ENCODE measurements at places on chromosomes 1 and 21.

DNA sequence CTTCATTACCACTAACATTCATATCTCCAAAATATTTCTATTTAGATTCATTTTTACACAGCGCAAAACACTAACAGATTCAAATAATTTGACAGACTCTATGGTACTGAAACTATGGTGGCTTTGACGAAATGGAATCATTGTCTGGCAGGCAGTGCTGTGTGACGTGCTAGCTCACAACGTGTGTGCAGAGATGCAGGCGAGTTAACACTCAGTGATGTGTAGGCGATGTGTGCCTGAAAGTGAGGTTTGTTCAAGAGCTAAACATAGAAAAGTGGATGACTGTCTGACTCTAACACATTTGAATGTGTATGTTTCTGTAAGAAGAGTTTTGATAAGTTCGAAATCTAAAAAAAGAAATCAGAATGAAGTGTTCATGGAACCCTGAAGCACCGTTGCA lies 97.7 kb downstream of the RYR2 start:
- DNase-seq, result no peak
- H3K36me3 ChIP-seq, result no peaks in the 10 kb centered on the region
- no peak overlapping the region for H3K27ac ChIP-seq
- H3K27me3 ChIP-seq, result no peaks in the 10 kb centered on the region
- no peaks in the 10 kb centered on the region for H3K4me1 ChIP-seq

- peaks cover 3% of the 10 kb centered on the region for H3K27me3 ChIP-seq
- peaks cover 44% of the 10 kb centered on the region for H3K36me3 ChIP-seq
- peaks cover 61% of the 10 kb centered on the region for H3K4me1 ChIP-seq
- DNase-seq, result peak; percentile 22
- H3K4me3 ChIP-seq, result peak overlapping the region; percentile 43
Observed at GRCh38 chr1:92473781-92474495, 12.8 kb downstream of the GFI1 start.

- no peaks in the 10 kb centered on the region for H3K27me3 ChIP-seq
- peaks cover 19% of the 10 kb centered on the region for H3K36me3 ChIP-seq
- H3K27ac ChIP-seq, result no peak overlapping the region
- H3K4me1 ChIP-seq, result peaks cover 8% of the 10 kb centered on the region
- no peak overlapping the region for H3K4me3 ChIP-seq
Observed at GRCh38 chr1:235495551-235495950, 8.7 kb downstream of the B3GALNT2 start.

DNA sequence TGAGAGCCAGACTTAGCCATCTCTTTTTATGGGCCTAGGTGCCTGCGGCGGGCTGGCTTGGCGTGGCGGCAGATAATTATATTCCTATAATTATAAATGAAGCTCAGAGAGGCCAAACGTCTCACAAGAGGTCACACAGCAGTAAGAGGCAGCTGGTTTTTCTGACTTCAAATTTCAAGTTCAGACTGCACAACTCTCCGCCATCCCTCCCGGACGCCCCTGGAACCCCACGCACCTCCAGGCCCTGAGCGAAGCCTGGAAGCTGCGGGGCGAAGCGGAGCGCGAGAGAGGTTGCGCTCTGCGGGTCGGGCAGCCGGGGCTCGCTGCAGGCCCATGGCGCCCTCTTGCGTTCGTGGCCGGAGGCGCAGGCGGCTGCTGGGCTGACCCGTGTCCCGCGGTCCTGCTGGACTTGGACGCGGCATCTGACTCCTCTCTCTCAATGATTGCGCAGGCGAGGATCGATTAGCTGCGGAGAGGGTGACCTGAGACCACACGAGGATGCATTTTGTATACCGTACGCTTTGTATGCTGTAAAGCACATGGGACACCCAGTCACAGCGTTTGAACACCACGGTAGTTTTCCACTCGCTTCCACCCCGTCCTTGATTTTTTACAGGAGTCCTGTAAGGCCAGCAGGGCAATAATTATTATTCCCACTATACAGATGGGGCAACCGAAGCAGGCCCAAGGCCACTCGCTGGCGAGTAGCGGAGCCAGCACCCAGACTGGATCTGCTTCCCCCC lies 272.7 kb downstream of the FOXD2 start:
- H3K4me3 ChIP-seq, result peak overlapping the region; percentile 73
- DNase-seq, result peak; percentile 52
- H3K27me3 ChIP-seq, result peaks cover 83% of the 10 kb centered on the region
- no peaks in the 10 kb centered on the region for H3K36me3 ChIP-seq

- H3K27me3 ChIP-seq, result peaks cover 8% of the 10 kb centered on the region
- no peak overlapping the region for H3K4me3 ChIP-seq
- no peak for DNase-seq
- H3K4me1 ChIP-seq, result peaks cover 8% of the 10 kb centered on the region
Observed at GRCh38 chr1:192700834-192701271, 64.9 kb downstream of the RGS13 start.

DNA sequence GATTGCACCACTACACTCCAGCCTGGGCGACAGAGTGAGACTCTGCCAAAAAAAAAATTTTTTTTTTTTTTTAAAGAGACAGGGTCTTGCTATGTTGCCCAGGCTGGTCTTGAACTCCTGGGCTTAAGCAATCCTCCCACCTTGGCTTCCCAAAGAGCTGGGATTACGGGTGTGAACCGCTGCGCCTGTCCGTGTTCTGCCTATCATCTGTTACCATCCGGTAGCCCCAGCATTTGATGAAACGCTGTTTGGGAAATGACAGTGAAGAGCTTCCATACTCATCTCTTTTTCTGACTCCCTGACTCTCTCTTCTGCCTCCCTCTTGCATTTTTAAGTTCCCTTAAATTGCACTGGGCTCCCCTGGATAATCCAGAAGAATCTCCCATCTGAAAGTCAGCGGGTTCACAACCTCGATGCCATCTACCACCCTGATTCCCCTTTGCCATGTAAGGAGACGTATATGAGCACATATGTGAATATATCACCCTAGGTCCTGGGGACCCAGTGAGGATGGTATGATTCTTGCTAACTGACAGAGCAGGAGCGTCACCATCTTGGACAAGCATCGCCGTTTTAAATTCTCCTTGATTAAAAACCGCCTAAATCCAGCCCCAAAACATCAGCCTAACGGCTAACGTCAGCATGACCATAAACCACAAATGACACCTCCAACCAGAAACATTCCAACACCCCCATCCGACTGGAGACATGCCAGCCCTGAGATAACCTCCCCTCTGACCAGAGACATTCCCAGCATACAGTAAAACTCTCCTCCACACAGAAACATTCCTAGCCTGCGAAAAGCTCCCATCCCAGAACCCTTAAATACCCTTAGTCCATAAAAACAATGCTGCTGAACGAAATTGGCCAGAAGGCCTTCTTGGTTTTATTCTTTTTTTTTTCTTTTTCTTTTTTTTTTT lies 12.4 kb downstream of the TNFRSF8 start:
- H3K4me3 ChIP-seq, result no peak overlapping the region
- peak overlapping the region; percentile 48 for H3K27ac ChIP-seq
- H3K27me3 ChIP-seq, result peaks cover 10% of the 10 kb centered on the region
- DNase-seq, result no peak
- peaks cover 22% of the 10 kb centered on the region for H3K36me3 ChIP-seq
- H3K4me1 ChIP-seq, result peaks cover 17% of the 10 kb centered on the region

DNA sequence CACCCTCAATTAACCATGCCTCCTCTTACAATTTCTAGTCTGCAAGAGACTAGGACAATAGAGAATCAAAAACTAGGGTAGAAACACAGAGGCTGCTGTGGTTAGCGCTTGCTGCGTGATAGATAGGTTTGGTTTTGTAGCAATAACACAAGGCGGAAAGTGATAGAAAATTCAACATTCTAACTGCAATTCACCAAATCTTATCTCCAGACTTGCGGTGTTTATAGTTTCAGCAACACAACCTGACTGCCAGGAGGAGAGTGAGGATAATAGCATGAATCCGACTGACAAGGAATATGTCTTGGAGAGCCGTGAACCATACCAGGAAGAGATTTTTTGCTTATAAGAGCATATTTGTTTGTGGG lies 30.7 kb upstream of the IFNAR2 start:
- H3K27ac ChIP-seq, result no peak overlapping the region
- H3K4me3 ChIP-seq, result no peak overlapping the region
- DNase-seq, result no peak
- peaks cover 21% of the 10 kb centered on the region for H3K4me1 ChIP-seq
- H3K27me3 ChIP-seq, result peaks cover 5% of the 10 kb centered on the region

DNA sequence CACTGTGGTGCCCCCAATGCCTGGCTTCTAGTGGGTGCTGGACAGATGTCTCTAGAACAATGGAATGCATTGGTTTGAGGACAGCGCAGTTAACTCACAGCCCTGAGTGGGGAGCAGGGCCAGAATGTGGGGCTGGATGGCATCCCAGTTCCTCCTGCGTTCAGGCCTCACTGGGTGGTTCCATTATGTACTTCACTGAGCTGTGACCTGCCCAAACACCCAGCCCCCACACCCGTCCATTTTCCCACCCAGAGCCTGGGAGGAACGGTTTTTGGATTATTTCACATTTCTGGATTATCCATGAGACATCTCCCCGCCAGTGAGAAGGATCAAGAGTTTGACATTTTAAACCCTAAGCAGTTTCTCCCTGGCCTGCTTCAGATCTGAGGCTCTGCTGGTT lies 55.3 kb upstream of the WASF2 start:
- H3K27ac ChIP-seq, result no peak overlapping the region
- no peaks in the 10 kb centered on the region for H3K27me3 ChIP-seq
- peaks cover 16% of the 10 kb centered on the region for H3K36me3 ChIP-seq
- no peak overlapping the region for H3K4me3 ChIP-seq
- DNase-seq, result no peak
- peaks cover 6% of the 10 kb centered on the region for H3K4me1 ChIP-seq

- H3K36me3 ChIP-seq, result peaks cover 14% of the 10 kb centered on the region
- peaks cover 12% of the 10 kb centered on the region for H3K4me1 ChIP-seq
- DNase-seq, result no peak
- no peaks in the 10 kb centered on the region for H3K27me3 ChIP-seq
- H3K4me3 ChIP-seq, result no peak overlapping the region
- H3K27ac ChIP-seq, result no peak overlapping the region
Observed at GRCh38 chr1:1344655-1345361, 4.4 kb downstream of the DVL1 start.

- H3K27me3 ChIP-seq, result no peaks in the 10 kb centered on the region
- H3K36me3 ChIP-seq, result peaks cover 20% of the 10 kb centered on the region
- no peak overlapping the region for H3K27ac ChIP-seq
- no peak for DNase-seq
Observed at GRCh38 chr1:211975152-211975941, 60.0 kb downstream of the INTS7 start.

GRCh38 chr1:100065183-100065968 lies 67.4 kb downstream of the SASS6 start:
- peaks cover 9% of the 10 kb centered on the region for H3K4me1 ChIP-seq
- peaks cover 48% of the 10 kb centered on the region for H3K36me3 ChIP-seq
- peak overlapping the region; percentile 15 for H3K27ac ChIP-seq
- no peak for DNase-seq

- peaks cover 3% of the 10 kb centered on the region for H3K36me3 ChIP-seq
- no peaks in the 10 kb centered on the region for H3K27me3 ChIP-seq
- H3K4me3 ChIP-seq, result no peak overlapping the region
- H3K4me1 ChIP-seq, result peaks cover 26% of the 10 kb centered on the region
Observed at GRCh38 chr1:223847781-223848345, 2.1 kb upstream of the TP53BP2 start.

All from stimulated activated naive B cell treated with anti-CD40 and anti-IgM and Interleukin-4, amounts not matched to agents 10 μg/mL and 1 μg/mL and 100 μg/mL, for 72 hours (primary cell).